ENCODE measurements at places on chromosomes 3 and 15. TPM values are rescaled to one million over a fixed set of nuclear protein-coding genes. Genes with fewer than 3 reads are reported as not detected.

DNA sequence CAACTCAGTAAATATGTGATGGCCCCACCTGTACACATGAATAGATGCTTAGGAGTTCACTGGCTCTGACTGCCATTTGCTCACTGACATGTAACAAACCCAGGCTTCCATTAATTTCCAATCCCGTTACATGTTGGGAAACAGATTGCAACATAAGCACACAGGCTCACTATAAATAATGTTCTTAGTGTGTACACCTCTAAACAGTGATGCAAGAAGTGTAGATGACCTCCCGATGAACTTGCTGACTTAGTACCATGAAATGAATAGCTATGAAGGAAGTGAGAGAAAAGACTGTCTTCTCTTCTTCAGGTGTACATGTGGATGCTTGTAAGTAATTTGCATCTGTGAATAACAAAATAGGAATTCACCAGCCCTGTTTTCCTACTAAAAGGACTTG lies 21.4 kb upstream of the FSIP1 start:
- DNase-seq: no peak
- no peak overlapping the region for H3K4me3 ChIP-seq
- no peak overlapping the region for H3K27ac ChIP-seq
- no peaks in the 10 kb centered on the region for H3K4me1 ChIP-seq
- peaks cover 5% of the 10 kb centered on the region for H3K36me3 ChIP-seq
- no peaks in the 10 kb centered on the region for H3K27me3 ChIP-seq

GRCh38 chr3:149647812-149648211 lies 10.0 kb downstream of the WWTR1 start:
- peak overlapping the region; percentile 57 for H3K27ac ChIP-seq
- no peak for DNase-seq
- no peaks in the 10 kb centered on the region for H3K27me3 ChIP-seq
- peaks cover 24% of the 10 kb centered on the region for H3K4me1 ChIP-seq
- H3K36me3 ChIP-seq: no peaks in the 10 kb centered on the region
- no peak overlapping the region for H3K4me3 ChIP-seq

- no peaks in the 10 kb centered on the region for H3K36me3 ChIP-seq
- H3K27ac ChIP-seq: no peak overlapping the region
- H3K4me1 ChIP-seq: no peaks in the 10 kb centered on the region
- H3K27me3 ChIP-seq: no peaks in the 10 kb centered on the region
- DNase-seq: peak; percentile 56
These were observed 21.3 kb downstream of the PLA2G4E start for GRCh38 chr15:41999290-42000285.

Gene PCSK6
- total RNA-seq: 5.0 TPM
